ENCODE measurements at places on chromosomes 1 and 21.

GRCh38 chr1:236030534-236030933 lies 34.4 kb downstream of the NID1 start:
- no peak for DNase-seq

DNA sequence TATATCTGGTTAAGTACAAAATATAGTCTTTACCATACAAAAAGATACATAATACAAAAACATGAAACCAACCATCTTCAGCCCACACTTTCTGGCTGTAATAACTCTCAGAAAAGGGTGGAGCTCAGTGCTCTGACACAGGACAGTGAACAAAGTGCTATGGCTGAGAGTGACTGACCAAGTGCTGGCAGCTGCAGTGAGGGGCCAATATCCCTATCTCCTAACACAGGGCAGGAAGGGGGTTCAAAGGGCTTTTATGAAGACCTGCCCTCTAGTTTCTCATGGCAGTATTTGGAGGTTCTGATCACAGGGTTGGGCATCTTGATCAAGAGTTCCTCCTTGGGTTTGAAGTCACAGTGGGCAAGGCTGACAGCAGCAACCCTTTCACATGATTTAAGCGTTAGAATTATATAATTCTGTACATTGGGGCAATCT lies 3.9 kb downstream of the TXNIP start:
- no peak for DNase-seq

DNA sequence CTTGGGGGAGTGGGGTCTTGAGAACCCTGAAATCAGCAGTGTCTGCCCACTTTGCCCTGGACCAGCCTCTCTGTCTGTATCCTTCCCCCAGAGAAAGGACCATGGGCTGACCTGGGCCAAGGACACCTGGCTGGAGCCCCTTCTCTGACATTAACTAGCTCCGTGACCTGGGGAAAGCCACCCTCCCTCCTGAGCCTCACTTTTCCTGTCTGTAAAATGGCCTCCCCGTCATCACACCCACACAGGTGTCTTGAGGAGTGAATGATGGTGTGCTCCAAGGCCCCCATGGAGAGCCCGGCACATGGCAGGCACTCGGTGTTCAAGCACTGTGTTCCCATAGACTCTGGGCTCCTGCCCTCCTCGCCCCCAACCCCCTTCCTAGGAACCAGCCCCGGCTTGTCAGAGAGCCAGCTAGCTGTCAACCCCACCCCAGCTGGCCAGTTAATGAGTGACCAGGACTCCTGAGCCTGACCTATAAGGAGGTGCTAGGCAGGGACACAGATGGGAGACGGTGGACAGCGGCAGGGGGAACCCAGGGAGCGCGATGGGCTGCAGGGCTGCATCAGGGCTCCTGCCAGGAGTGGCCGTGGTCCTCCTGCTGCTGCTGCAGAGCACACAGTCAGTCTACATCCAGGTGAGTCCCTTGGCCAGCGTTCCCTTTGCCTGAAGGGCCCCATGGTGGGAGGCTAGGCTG lies at the start of gene GUCA2B:
Gene GUCA2B (plus strand): TSS at position 504 of the 694 bp plus-strand sequence. CDS start 41 bp downstream, at position 545.
- DNase-seq = no peak

- DNase-seq = peak; percentile 4
These were observed 96.9 kb upstream of the AKT3 start for GRCh38 chr1:243946946-243947345.

DNA sequence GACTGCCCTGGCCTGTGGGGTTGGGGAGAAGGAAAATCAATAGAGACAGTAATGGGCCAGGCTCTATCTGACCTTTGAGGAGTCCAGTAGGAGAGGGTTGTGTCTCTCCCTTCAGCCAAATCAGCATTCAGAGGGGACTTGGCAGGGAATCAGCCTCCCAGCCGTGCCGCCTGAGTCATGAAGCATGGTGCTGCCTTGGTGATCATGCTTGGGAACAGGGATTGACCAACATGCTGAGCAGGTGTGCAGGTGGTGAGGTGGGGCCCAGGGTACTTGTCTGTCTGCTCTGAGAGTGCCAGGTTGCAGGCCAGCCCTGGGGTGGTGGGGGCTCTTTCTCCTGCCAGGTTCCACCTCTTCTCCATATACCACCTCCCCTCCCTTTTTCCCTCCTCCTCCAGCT lies 58.9 kb upstream of the TLR5 start:
- DNase-seq = peak; percentile 75

DNA sequence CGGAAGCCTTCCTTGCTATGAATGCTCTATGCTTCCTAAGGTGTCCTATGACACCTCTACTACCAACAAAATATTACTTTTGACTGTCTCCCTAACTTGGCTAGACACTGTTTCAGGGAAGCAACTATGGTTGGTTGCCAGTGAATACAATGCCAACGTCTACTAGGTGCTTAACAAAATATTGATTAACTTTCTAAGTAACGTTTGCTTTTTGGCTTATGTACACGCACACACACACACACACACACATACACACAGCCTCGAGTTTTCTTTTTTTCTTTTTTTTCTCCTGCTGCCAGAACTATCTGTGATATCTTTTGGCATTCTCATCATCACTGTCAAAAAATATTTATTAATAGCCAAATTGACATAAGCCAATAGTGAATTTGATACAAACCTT lies 864.0 kb downstream of the PLA2G4A start:
- DNase-seq = no peak

DNA sequence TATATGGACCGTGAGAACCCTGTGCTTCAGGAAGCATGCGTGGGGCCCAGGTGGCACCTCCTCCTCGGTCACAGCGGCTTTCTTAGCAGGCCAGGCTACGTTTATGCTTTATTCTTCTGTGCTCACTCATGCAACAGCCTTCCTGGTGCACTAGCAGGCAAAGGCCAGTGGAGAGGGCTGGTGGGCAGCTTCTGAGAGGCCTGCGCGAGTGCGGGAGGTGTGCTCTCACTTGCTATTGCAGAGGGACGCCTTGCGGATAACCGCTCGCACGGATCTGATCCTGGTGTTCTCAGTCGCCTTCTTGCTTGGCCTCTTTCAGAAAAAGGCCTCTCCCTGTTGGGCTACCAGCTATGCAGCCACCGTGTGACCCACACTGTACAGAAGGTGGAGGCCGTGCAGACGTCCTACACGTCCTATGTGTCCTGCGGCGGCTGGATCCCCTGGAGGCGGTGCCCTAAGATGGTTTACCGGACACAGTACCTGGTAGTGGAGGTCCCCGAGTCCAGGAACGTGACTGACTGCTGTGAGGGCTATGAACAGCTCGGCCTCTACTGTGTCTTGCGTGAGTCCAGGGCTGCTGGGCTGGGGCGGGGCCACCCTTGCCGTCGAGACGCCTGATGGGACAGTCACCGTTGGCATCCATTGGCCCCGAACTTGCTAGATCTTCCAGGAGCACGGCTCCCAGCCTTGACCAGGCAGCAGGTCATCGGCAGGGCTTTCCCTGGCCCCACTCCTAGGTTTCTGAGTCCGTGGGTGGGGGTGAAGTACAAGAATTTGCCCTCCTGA lies 4.8 kb downstream of the UMODL1 start:
- no peak for DNase-seq

GRCh38 chr1:207892764-207893163 lies 18.2 kb downstream of the CD34 start:
- DNase-seq = no peak

- DNase-seq = no peak
These were observed 32.3 kb upstream of the LBR start for GRCh38 chr1:225460021-225460736.

DNA sequence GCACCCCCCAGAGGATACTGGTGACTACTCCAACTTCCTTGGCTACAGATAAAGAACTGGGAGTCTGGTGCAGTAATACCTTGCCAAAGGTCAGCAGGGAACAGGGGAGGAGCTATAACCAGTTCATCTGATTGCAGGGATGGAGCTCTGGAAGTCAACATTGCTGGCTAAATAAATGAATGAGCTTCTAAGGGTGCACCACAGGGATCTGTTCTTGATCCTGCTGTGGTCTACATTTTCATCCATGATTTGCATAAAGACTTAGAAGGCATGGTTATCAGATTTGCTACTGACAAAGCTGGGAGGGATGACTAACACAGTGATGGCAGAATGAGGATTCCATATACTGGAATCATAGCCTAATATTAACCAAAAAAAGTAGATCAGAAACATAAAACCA lies 18.3 kb downstream of the PLEKHA6 start:
- peak; percentile 25 for DNase-seq

- no peak for DNase-seq
These were observed 7.1 kb downstream of the PHLDA3 start for GRCh38 chr1:201461645-201462441.

DNA sequence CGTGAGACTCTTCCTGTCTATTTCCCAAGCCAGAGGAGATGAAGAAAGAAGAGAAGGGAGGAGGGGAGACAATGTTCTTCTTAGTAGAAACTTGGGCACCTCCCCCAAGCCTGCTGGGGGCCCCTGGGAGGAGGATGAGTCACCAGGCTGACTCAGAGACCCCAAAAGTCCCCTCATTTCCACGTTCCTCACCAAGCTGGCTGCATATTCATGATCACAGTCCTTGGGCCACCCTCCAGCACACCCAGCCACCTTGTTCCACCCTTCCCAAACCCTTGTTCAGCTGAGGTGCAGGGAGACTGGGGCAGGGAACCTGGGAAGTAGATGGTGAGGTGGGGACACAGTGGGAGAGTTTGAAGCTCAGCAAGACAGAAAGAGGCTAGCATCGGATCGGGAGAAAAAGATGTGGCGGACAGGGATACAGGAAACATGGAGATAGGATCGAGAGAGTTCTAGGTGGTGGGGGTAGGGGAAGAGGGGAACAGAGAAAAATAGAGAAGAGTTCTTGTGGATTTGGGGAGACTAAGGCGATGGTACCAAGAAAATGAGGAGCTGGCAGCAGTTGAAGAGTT lies 712 bp downstream of the RAB13 start:
- no peak for DNase-seq

- no peak for DNase-seq
These were observed 11.6 kb downstream of the UBE2J2 start for GRCh38 chr1:1262071-1262470.

DNA sequence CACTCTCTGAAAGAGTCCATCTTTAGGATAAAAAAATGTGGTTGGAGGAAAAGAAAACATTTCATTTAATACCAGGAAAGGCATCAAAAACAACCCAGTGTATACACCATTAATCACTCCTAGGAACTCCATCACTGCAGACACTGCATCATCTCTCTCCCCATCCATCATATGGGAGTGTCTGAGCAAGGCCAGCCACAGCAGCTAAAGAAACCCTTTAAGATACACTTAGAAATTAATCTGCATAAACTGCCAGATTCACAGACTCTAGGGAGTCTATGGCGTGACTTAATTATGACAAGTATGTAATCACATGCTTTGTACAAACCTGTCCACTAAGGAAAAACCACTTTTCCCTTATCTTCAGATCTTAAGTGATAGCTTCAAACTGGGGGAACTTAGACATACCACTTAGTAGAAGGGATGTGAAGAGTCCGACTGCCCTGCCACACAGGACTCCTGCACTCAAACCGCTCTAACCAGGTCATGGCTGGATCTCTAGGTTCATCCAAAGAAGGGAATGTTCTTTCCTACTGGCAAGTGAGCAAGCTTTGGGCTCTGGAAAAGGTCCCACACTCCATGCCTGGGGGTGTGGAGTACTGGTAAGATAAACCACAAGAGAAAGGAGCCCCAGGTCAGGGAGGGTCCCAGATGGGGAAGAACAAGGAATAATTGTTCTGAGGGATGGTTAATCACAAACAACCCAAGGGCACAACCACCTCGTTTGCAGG lies 61.0 kb upstream of the C8B start:
- DNase-seq = no peak

GRCh38 chr1:235888119-235888643 lies 21.5 kb upstream of the LYST start:
- DNase-seq = no peak

DNA sequence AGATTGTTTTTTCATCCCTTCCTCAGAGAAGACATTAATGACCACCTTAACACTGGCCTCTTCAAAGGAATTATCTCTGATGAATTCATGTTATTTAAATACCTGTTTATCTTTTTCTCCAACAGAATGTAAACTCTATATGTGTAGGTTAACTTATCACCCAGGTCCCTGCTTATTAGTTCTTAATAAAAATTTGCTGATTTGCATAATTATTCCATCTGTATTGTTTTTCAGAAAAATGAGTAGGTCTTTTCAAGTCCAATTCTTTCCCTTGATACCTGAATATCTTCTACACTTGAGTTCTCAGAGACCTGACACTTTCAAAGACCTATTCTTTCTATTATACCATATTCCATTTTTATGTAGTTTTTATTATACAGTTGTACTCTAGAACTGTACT lies 886.7 kb upstream of the TMPRSS15 start:
- DNase-seq = no peak

DNA sequence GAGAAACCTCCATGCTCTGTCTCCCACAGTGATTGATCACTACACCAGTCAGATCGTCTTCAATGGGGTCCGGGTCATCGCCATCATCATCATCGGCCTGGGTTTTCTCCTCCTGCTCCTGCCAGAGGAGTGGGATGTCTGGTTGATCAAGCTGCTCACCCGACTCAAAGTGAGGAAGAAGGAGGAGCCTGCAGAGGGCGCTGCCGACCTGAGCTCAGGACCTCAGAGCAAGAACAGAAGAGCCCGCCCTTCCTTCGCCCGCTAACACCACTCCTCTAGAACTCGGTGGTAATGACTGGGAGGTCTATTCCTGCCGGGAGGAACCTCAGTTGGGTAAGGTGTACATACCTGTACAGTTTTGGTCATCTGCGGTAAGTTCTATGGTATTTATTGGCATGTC lies 50.3 kb upstream of the COA6 start:
- DNase-seq = no peak

GRCh38 chr21:24127651-24128050 lies 1479.6 kb downstream of the MRPL39 start:
- DNase-seq = no peak

- no peak for DNase-seq
These were observed 488.0 kb upstream of the B3GALT2 start for GRCh38 chr1:193674292-193674944.

GRCh38 chr1:235980976-235981375 lies 83.9 kb downstream of the NID1 start:
- DNase-seq = no peak

- peak; percentile 11 for DNase-seq
These were observed 103.2 kb upstream of the KIF26B start for GRCh38 chr1:245051349-245052221.

GRCh38 chr1:41641475-41641814 lies 157.0 kb upstream of the EDN2 start:
- DNase-seq = no peak

DNA sequence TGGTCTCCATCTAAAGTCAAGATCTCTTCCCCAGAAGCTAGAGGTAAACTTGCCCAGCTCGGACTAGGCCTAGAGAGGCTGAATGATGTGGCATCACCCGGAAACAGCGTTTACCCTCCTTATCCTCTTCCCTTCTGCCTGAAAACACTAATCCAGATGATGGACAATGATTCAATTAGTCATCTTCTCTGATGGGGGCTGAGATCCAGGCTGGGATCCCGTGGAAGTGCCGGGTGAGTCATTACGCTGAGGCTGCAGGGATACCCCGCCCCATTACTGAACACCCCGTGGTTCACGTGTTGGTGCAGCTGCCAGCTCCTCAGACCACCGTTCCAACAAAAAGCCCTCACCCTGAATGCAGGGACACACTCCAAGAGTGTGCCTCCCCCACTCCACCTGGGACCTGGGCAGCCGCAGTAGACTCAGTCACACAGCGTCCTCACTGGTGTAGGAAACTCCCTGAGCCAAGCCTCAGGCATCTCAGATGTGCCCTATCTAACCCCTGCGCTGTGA lies 2.0 kb downstream of the S100A6 start:
- DNase-seq = no peak

GRCh38 chr1:244064621-244065020 lies 13.5 kb downstream of the ZBTB18 start:
- DNase-seq = no peak

- no peak for DNase-seq
These were observed 184.3 kb upstream of the LMO4 start for GRCh38 chr1:87144316-87144895.
